A172 (cell line): ENCODE measurements at places on chromosomes 16 and 17.

- DNase-seq: no peak
These were observed 4.6 kb downstream of the PRSS21 start for GRCh38 chr16:2821487-2822157.

DNA sequence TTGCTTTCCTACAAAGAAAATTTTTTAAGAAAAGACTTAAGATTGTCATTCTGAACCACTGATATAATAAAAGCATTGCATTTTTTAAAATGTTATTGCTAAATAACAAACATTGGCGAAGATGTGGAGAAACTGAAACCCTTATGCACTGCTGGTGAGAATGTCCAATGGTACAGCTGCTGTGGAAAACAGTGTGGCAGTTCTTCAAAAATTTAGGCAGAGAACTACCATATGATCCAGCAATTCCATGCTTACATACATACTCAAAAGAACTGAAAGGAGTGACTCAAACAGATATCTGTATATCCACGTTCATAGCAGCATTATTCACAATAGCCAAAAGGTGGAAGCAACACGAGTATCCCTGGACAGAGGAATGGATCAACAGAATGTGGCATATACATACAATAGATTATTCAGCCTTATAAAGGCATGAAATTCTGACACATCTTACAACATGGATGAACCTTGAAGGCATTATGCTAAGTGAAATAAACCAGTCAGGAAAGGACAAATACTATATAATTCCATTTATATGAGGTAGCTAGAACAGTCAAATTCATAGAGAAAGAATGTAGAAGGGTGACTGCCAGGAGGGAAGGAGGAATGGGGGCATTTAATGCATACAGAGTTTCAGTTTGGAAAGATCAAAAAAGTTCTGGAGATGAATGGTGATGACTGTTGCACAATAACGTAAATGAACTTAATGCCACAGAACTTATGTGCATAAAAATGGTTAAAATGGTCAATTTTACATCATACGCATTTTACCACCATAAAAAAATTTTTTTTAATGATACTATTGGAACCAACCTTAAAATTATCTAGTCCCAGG lies 92.1 kb downstream of the CACNG1 start:
- no peak for DNase-seq

GRCh38 chr17:14352136-14352535 lies 51.3 kb downstream of the HS3ST3B1 start:
- DNase-seq: no peak

- DNase-seq: no peak
These were observed 17.0 kb downstream of the VWA3A start for GRCh38 chr16:22109258-22109898.

DNA sequence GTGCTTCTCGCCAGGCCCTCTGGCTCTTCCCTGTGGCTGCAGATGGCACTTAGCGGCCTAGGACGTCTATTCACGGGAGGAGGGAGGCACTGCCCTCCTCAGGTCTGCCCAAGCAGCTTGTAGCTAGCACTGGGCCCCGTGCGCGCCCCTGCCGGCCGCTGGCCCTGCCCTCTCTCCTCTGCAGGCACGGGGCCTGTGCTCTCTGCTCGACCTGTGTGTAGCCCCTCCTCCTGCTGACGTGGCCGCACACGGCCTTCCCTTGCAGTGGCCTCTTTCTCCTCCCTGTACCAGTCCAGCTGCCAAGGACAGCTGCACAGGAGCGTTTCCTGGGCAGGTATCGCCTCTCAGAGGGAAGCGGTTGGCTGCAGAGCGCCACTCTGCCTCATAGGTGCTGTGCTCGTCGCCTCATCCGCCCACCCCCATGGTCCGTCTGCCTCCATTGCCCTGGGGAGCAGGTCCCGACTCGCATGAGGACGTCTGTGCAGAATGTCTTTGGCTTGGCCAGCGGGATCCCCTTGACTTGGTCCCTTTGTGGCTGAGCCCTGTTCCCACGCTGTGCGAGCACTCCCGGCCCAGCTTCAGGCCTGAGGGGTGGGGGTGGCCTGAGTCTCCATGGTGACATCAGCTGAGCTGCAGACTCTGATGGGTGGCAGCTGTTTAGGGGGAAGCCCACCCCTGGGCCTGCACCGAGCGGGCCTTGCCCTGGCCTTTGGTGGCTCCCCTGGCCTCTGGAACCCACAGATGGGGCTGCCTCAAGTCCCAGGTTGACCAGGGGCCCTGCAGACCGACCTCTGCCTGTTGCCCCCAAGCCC lies 34.6 kb downstream of the TSC2 start:
- no peak for DNase-seq

GRCh38 chr17:49359990-49360795 lies 1.9 kb downstream of the ZNF652 start:
- DNase-seq: no peak

DNA sequence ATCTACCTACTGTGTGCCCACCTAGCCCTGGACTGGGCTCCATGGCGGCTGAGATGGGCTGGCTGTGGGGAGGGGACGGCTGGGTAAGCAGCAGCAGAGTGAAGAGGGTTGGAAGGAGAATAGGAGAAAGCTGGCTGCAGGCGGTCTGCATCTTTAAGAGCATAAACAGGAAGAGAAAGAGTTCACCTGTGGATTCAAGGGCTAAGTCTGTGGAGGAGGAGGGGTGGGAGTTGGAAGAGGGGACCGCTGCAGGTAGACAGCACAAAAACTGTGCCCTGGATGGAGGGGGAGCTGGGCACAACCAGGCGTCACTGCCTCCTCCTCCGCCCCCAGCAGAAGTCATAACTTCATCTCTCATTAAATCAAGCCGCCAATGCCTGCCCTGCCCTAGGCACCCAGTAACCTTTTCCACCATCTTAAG lies 677 bp downstream of the SLC13A2 start:
- no peak for DNase-seq

DNA sequence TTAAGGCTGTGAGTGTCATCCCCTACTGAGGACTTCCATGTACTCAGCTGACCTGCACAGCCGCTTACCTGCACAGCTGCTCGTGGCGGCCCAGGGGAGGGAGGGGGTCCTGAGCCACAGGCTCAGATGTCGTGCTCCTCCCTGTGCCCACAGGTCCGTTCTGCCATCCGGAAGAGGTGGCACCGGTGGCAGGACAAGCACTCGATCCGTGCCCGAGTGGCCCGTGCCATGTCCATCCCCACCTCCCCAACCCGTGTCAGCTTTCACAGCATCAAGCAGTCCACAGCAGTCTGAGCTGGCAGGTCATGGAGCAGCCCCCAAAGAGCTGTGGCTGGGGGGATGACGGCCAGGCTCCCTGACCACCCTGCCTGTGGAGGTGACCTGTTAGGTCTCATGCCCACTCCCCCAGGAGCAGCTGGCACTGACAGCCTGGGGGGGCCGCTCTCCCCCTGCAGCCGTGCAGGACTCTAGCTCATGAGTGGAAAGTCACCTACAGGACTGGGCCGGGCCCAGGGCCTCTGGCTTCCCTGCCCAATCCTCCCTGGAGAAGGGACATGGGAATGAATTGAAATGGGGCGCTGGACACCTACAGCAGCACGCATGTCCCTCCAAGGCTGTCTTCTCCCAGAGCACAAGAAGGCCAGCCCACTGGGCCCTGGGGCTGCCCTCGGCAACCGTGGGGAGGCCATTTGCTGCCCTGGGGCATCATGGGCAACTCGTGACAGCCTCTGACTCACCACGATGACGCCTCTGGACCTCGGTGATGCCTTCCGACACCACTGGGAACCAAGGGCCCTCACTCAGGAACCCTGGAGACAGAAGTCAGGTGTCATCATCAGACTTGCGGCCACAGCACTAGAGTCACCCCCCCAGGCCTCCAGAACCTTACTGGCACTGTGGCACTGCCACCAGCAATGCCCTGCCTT lies 9.9 kb upstream of the SPPL2C start:
- peak; percentile 54 for DNase-seq

DNA sequence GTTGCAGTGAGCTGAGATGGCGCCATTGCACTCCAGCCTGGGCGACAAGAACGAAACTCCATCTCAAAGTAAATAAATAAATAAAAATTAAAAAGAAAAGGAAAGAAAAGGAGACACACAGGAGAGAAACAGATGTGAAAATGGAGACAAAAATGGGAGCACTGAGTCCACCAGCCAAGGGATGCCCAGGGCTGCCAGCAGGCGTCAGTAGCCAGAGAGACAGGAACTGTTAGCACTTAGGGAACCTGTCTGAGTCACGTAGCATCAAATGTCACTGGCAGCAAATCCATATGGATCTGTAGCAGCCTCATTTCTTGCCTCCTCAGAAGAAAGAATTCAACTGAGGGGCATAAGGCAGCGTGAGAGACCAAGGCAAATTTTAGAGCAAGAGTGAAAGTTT lies 79.7 kb downstream of the CYLD start:
- no peak for DNase-seq
